ENCODE measurements at places on chromosomes 1 and 21.

- no peak for DNase-seq
Measured at GRCh38 chr1:201279313-201279712, 4.0 kb upstream of the PKP1 start.

- DNase-seq: peak; percentile 88
Measured at GRCh38 chr1:8317647-8318381, at the start of gene SLC45A1. TSS of gene SLC45A1 (plus strand) at chr1:8318114. CDS start at chr1:8324330, 6,216 bp downstream.

DNA sequence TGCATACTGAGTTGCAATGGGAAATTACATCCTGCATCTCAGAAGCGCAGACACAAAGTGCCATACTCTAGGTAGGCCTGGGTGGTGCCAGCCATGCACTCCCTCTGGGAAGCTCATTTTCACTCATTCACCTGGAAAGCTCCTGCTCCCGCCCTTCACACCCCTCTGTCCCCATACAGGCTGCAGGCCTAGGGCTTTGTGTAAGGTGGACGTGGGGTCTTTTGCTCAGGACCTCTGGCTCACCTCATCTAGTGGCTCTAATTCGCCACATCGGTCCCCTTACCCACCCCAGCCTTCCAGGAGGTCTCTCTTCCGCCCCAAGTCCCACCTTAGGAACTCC, 751 bp downstream of the MRPS15 start:
- DNase-seq: no peak

DNA sequence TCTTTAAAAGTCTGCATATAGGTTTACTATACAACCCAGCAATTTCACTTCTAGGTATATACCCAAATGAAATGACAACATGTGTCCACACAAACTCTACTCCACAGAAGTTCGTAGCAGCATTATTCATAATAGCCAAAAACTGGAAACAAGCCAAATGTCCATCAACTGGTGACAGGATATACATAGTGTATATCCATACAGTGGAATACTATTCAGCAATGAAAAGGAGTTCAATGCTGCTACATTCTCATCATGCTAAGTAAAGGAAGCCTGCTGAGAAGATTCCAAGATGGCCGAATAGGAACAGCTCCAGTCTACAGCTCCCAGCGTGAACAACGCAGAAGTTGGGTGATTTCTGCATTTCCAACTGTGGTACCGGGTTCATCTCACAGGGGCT, 200.6 kb downstream of the PATJ start:
- DNase-seq: no peak

DNA sequence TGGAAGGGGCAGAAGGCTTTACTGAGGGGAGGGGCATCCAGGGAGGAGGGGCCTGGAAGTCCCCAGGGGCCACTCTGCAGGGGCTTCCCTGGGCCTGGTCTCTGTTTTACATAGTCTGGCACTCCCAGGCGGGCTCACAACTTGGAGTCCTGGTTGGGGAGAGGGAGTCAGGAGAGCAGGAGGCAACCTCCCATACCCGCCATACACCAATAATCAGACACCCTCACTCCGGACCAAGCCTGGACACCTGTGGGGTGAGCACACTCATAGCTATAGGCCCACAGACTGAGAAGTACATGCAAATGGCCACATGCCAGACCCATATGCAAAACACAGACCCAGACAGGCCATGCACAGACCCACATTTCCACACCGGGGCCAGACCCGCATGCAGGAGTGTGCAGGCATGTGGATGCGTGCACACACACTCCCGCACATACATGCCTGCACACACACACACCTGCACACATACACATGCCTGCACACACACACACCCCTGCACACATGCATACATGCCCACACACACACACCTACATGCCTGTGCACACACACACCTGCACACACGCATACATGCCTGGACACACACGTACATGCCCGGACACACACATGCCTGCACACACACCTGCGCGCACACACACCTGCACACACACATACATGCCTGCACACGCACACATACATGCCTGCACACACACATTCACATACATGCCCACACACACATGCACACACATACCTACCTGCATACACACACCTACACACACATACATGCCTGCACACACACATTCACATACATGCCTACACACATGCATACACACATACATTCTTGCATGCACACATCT, 89.5 kb upstream of the RUNX3 start:
- no peak for DNase-seq

GRCh38 chr1:208475951-208476845, 232.0 kb upstream of the PLXNA2 start:
- DNase-seq: no peak

DNA sequence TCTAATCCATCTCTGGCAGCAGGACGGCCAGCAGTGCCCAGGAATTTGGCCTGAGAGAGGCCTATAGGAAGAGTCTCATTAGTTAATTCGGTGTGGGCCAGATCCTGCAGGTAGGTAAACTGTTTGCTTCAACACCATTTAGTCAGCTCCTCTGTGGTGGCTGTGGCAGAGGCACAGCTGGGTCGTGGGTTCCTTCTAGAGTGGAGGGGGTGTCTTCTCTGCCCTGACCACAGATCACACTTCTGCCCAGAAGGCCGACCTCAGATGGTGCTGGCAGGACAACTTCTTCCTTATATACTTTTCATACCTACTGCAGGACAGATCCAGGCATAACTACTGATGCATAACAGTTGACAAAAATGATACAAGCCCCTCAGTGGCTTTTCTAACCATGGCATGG, 281.4 kb downstream of the RPS6KC1 start:
- no peak for DNase-seq

DNA sequence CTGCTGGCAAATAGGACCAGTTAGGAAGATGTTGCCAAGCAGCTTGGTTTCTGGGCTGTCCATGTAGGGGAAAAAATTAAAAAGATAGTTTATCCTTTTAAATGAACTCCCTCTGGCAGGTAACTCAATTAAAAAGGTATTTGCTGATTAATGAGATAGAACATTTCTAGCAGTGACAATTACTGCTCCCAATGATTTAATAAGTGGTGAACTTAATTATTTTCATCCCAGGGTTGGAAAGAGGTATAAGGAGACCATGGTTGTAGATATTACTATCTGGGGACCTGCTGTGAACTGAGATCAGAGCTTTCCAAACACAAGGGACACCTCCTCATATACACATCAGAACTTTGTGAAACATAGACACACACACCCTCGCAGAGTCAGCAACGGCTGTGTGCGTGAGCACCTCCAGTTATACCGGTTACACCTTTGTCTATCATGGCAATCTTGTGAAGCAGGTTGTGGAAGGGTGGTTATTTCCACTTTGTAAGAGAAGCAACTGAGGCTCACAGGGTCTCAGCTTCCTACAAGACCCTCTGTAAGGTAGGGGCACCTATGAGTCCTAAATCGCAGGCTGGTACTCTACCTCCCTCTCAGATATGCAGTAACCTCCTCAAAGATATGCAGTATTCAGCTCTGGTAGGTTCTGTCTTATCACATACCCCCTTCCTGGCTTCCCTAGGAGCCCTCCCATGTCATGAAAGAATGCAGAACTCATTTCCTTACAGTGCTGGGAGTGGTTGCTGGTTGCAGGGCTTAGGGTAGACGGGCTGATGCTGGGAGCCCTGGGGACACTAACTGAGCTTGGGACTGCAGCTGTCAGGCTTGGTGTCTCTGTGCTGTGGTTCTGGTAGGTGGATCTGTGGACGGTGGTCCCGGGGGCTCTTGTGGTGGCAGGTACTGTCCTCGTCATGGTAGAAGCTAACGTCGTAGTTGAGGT, 18.5 kb upstream of the MAGOH start:
- DNase-seq: no peak

DNA sequence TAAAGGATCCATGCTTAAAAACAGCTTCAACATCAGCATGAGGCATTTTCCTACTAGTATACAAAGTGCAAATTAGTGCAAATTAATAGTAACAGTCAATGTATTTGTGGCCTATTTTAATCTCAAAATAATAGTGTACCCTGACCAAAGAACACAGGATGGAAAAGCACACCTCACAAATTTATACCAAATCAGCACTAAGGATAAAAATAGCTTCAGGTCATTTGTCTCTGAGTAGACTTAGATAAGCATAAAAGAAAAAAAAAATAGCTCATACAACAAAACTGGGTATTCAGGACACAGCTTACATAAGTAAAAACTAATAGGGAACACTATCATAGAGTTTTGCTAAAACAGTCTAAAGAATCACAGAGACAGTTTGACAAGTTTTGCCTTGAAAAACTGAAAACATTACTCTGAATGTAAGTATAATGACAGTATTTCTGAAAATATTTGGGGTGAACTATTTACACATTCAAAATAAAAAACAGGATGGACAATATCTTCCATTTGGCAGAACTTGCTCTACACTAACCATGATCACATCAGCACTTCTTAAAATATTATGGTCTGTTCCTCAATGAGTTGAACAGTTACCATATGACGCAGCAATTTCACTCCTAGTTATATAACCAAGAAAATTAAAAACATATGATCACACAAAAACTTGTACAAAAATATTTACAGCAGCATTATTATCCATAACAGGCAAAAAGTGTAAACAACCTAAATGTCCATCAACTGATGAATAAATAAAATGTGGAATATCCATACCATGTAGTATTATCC, 46.3 kb downstream of the RNF115 start:
- DNase-seq: no peak

GRCh38 chr1:69833536-69833935, 265.8 kb downstream of the LRRC7 start:
- DNase-seq: no peak

- no peak for DNase-seq
Measured at GRCh38 chr1:91613595-91613994, 112.9 kb downstream of the CDC7 start.

DNA sequence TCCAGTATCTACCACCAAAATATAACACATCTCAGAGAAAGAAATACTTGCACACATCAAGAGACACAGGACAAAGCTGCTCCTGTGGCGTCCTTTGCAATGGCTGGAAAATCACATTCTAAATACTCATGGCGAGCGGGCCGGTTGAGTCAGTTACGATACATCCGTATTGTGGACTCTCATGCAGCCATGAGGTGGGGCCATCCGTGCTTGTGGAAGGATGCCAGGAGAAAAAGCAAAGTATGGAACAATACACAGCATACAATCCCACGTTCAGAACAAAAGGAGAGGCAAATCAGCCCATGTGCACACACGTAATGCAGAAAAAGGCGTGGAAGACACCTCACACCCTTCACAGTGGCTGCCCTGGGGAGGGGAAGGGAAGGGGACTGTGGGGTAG, 13.1 kb downstream of the ATP13A2 start:
- DNase-seq: no peak

- no peak for DNase-seq
Measured at GRCh38 chr1:177172866-177173265, 2.1 kb downstream of the BRINP2 start.

- DNase-seq: no peak
Measured at GRCh38 chr1:230992100-230992774, 13.3 kb downstream of the ARV1 start.

- no peak for DNase-seq
Measured at GRCh38 chr1:240285540-240285939, 193.9 kb downstream of the FMN2 start.

DNA sequence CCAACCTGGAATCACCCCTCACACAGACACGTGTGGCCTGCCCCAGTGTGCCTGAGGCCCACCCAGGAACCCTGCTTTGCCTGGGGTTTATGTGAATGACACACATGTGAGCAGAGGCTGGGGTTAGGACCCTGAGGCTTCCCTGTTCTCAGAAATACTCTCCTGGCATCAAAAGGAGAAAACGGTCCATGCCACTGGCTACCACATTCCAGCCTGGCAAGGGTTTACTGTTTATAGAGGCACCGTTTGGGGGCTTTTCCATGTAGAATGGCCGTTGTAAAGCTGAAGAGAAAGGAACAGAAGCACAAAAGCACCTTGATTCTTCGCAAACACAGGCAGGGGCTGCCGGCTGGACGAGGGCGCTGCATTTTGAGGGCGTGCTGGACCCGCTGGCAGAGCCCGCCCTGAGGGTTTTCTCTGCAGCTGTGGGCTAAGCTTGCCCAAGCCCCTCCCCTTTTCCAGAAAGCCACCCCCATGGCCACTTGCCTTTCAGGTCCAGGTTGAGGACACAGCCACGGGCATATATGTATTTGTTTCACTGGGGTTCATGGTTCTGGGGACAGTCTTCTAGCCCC, 13.0 kb downstream of the TFF3 start:
- DNase-seq: no peak

- DNase-seq: no peak
Measured at GRCh38 chr1:86289746-86290145, 106.4 kb downstream of the ODF2L start.

GRCh38 chr1:162690672-162691434, 58.6 kb downstream of the DDR2 start:
- no peak for DNase-seq

GRCh38 chr21:43352568-43353281, 74.2 kb downstream of the SIK1 start:
- no peak for DNase-seq

GRCh38 chr1:223714849-223715603, 2.7 kb downstream of the CAPN2 start:
- DNase-seq: no peak

DNA sequence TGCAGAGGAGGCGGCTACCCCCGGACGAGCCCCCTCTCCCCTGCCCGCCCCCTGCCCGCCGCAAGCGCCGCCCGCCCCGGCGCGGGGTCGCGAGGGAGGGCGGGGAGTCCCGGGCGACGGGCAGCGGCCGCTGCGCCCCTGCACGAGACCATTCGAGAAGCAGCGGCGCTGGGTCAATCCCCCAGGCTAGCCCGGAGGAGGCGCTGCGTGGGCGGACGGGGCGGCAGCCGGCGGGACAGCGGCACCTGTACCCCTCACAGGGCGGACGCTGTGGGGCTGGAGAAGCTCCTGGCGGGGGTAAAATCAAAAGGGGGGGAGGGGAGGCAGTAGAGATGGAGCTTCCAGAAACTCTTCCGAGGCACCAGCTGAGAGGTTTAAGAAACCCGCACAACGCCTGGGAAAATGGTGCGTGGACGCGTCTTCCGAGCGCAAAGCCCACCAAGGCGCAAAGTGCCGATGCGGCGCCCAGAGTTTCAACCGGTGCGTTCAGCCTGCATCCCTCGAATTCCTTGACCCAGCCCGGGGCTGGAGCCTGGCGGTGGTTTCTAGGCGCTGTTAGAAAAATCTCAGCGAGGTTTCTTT, at the start of gene PLPPR5:
Gene PLPPR5 (minus strand): TSS at position 1 of the 582 bp plus-strand sequence. CDS start 190 bp downstream, outside the sequence.
- peak; percentile 37 for DNase-seq

All from stimulated activated CD4-positive, alpha-beta T cell treated with anti-CD3 and anti-CD28 coated beads, Interleukin-2, amount 100 ng/mL, for 24 hours (primary cell).